Umbilical cord (tissue), 2 donors: ENCODE measurements at places on chromosomes 4 and X.

GRCh38 chrX:129931411-129932015, 25.5 kb downstream of the UTP14A start:
- DNase-seq: peak; percentile 95

GRCh38 chr4:67685532-67685859, 15.5 kb downstream of the UBA6 start:
- DNase-seq: no peak

DNA sequence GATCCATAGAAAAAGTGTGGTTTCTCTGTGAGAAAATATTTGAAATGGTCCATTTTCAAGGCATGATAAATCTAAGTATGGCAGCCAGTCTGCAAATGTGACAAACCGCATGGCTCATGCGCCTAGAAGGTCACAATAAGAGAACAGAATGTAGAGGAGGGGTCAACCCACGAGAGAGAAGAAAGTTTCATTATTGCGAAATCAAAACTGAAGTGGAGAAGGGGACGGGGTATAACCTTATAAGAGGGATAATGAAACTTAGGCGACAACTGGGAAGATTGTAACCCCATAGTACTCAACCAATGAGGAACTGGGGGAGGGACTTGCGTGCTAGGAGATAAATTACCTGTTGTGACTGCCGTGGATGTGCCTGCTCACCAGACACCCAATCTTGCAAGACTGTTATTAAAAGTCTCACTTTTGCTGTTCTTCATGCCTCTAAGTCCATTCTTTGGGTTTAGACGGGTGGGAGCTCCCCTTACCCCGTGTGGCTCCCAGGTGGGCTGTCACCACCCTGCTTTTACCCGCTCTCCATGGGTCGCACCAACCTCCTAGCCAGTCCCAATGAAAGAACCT, 21.3 kb upstream of the ZCCHC4 start:
- no peak for DNase-seq

GRCh38 chrX:133838761-133839676, 146.4 kb downstream of the GPC3 start:
- DNase-seq: peak; percentile 38

DNA sequence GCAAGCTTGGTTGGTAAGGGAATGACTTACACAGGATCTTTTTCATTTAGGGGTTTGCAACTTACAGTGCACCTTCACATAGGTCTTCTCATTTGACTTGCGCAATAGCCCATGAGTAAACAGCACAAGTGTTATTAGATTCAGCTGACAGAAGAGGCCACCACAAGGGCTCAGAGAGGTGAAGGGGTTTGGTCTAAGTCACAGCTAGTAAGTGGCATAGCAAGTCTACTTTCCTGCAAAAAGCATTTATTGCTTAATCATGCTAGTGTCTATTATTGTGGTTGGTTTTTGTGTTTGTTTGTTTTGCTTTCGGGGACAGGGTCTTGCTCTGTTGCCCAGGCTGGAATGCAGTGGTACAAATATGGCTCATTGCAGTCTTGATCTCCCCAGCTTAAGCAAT, 83.3 kb downstream of the SPRY1 start:
- DNase-seq: no peak

GRCh38 chrX:35841872-35842271, 43.7 kb downstream of the MAGEB16 start:
- DNase-seq: no peak
